ENCODE measurements at places on chromosomes 1 and 21. TPM values are rescaled to one million over a fixed set of nuclear protein-coding genes. Genes with fewer than 3 reads are reported as not detected.
A peak's percentile ranks its signal among the peaks of the same experiment; 100 is the strongest.

Gene AK5
- 1.4 TPM for total RNA-seq

DNA sequence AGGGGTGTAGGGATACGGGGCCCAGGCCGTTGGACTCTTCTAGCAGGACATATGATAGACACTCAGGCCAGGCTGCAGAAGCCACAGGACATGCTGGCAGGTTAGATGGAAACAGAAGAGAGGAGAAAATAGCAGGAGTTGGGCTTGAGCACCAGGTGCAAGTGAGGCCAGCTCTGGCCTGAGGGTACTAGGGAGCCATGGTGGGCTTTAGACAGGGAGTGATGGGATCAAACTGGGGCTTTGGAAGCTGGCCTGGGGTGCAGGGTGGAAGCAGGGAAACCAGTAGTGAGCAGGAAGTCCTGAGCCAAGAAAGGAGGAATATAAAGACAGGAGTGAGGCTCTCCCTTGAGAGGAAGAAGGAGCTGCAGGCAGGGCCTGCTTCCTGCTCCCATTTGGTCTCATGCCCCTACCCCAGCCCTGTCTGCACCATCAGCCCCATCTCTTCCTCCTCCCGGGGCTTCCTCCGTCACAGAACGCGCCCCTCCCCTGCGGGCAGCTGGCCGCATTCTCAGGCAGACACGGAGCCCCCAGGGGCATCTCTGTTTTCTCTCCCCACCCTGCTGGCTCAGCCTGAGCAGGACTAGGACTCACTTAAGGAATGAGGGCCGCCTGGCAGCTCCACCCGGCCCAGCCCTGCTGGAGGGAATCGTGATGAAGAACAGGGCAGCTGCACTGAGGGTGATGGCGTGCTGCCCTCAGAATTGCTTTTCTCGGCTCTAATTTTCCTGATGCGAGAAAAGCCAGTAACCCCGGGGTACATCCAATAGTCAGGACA is 165.5 kb upstream of the TMEM51 start:
- no peaks in the 10 kb centered on the region for H3K27me3 ChIP-seq
- no peak for DNase-seq
- no peaks in the 10 kb centered on the region for H3K4me1 ChIP-seq
- no peak overlapping the region for H3K27ac ChIP-seq
- no peak overlapping the region for H3K4me3 ChIP-seq

GRCh38 chr1:47388891-47389238 is 27.2 kb upstream of the FOXE3 start:
- DNase-seq = peak; percentile 70
- H3K4me1 ChIP-seq = peaks cover 8% of the 10 kb centered on the region
- H3K27me3 ChIP-seq = no peaks in the 10 kb centered on the region
- no peak overlapping the region for H3K4me3 ChIP-seq

DNA sequence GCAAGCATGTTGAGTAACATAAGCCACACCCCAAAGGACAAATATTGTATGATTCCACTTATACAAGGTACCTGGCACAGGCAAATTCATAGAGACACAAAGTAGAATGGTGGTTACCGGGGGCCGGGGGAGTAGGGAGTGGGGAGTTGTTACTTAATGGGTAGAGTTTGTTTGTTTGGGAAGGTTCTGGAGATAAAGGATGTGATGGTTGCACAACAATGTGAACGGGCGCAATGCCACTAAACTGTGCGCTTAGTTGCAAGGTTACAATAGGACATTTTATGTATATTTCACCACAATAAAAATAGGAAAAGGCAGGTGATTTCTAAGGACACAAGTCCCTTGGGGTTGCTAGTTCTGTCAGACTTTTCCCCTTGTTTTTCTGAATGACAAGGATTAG is 516.6 kb downstream of the KIF26B start:
- H3K36me3 ChIP-seq = no peaks in the 10 kb centered on the region
- no peak overlapping the region for H3K4me3 ChIP-seq
- H3K27me3 ChIP-seq = no peaks in the 10 kb centered on the region
- no peak overlapping the region for H3K27ac ChIP-seq
- peaks cover 8% of the 10 kb centered on the region for H3K4me1 ChIP-seq

GRCh38 chr1:97499667-97500066 is 421.2 kb downstream of the DPYD start:
- H3K4me3 ChIP-seq = no peak overlapping the region
- H3K4me1 ChIP-seq = no peaks in the 10 kb centered on the region
- H3K27me3 ChIP-seq = no peaks in the 10 kb centered on the region
- no peaks in the 10 kb centered on the region for H3K36me3 ChIP-seq
- no peak for DNase-seq

DNA sequence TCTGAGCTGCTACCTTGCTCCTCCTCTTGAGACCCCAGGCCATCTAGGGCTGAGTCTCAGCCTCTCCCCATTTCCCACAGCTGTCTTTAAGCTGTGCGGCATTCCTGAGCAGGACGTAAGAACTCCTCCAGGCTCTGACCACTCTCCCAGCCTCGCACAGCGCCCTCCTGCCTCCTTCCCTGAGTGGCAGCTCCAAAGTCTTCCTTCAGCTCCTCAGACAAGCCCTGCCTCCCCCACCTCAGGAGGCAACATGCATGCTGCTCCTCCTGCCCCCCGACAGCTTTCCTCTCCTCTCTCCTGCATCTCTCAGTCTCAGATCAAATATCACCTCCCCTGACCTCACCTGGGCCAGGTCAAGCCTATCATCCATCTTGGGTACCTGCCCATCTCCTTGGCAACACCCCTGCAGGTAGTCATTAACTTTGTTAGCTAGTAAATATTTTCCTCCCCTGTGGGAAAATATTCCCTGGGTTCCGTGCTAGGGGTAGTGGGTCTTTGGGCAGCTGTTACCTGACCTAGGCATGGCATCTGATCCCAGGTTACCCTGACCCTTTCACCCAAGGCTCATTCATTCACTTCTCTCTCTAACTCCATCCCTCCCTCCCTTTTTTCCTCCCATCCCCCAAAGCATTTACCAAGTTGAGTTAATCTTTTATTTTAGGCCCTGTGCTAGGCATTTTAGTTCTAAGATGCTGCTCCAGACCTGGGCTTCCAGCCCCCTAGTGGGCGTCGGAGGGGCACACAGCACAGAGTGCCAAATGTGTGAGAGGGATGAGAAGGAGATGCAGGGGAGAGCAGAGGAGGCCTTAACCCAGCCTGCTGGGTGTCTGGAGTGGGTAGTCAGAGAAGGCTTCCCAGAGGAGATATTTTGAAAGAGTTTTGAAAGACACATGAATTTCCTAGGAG is 419.9 kb downstream of the PTPRU start:
- H3K4me1 ChIP-seq = no peaks in the 10 kb centered on the region
- H3K27me3 ChIP-seq = no peaks in the 10 kb centered on the region
- H3K27ac ChIP-seq = no peak overlapping the region
- H3K36me3 ChIP-seq = no peaks in the 10 kb centered on the region
- DNase-seq = peak; percentile 40

- DNase-seq = no peak
- H3K27me3 ChIP-seq = peaks cover 11% of the 10 kb centered on the region
- no peaks in the 10 kb centered on the region for H3K4me1 ChIP-seq
These were observed 38.2 kb upstream of the PLA2G2C start for GRCh38 chr1:20224546-20224945.

GRCh38 chr1:87044840-87045239 is 130.4 kb downstream of the HS2ST1 start:
- no peaks in the 10 kb centered on the region for H3K36me3 ChIP-seq
- H3K27ac ChIP-seq = no peak overlapping the region
- H3K4me1 ChIP-seq = no peaks in the 10 kb centered on the region

All from SJSA1 (cell line).